Dermis blood vessel endothelial cell (primary cell): ENCODE measurements at places on chromosomes 3 and 15. TPM values are rescaled to one million over a fixed set of nuclear protein-coding genes. Genes with fewer than 3 reads are reported as not detected.

Gene GREM1
- 0.47 and 1.2 TPM in 2 replicates for total RNA-seq

Gene PRR20G
- not detected in 2 replicates for total RNA-seq

Gene CKMT1B
- not detected in 2 replicates for total RNA-seq

Gene ERICH6
- not detected in 2 replicates for total RNA-seq

Gene CLDN1
- total RNA-seq = 0.68 and 0.79 TPM in 2 replicates

Gene CCRL2
- 5.1 and 5.7 TPM in 2 replicates for total RNA-seq
